T-helper 17 cell (primary cell): ENCODE measurements at places on chromosomes 4 and X.

- no peak for DNase-seq
These were observed 177.7 kb downstream of the RBM46 start for GRCh38 chr4:154958621-154959358.

- DNase-seq, result no peak
These were observed 25.9 kb upstream of the INTU start for GRCh38 chr4:127606823-127607222.

DNA sequence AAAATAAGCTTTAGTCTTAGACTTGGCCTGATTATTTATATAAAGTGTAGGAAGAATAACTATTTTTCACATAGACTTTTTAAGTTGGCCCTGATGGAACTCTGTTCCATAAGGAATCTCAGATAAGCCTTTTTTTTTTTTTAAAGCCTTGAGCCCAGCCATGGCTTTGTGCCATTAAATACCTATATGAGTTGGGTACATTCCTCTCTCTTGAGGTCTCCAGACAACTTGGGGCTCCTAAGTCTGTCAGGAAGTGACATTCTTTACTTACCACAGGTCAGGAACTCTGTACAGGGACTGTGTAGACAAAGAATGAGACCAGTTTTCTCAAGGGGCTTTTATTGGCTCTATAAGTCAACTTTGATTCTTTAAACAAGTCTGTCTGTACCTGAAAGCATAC is 27.1 kb upstream of the IGFBP7 start:
- no peak for DNase-seq

- no peak for DNase-seq
These were observed 62.7 kb upstream of the GPC4 start for GRCh38 chrX:133477986-133478385.

DNA sequence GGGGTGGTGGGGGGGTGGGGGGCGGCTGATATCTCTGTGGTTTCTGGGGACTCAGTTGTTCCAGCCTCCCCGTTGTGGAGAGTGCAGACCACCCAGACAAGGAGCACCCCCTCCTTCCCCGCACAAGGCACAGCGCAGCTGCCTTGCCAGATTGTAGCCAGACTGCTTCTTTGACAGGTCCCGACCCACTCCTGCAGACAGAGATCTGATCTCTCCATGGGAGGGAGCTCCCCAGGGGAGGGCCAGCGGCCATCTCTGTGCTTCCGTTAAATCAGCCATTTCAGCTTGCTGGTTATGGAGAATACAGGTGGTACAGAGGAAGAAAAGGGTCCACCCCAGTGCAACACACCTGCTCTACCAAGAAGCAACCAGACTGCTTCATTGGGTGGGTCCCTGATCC is 80.8 kb downstream of the FGF16 start:
- no peak for DNase-seq

DNA sequence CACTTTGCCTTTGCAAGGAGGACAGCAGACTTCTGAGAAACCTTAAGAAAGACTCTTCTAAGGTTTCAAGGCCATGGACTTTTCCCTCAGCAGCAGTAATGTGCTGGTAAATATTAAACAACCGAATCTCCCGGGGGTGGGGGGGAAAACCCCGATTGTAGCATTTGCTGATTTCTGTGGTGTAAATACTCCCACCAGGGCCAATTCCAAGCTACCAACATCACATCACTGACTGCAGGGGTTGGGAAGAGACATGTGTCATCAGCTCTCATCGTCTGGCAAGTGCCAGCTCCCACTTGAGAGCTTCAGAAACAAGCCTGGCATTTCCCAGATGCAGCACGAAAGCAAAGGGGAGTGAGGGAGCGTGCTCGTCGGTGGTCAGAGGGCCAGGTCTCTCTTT is 101.2 kb downstream of the BCOR start:
- no peak for DNase-seq

- no peak for DNase-seq
These were observed 36.5 kb upstream of the GUCY1B1 start for GRCh38 chr4:155722336-155722735.

GRCh38 chr4:176099314-176099713 is 33.7 kb downstream of the WDR17 start:
- no peak for DNase-seq

GRCh38 chrX:87063642-87064041 is 454.0 kb upstream of the KLHL4 start:
- no peak for DNase-seq

- no peak for DNase-seq
These were observed 23.4 kb downstream of the INTU start for GRCh38 chr4:127656047-127656680.

- peak; percentile 8 for DNase-seq
These were observed 2.1 kb upstream of the CYSLTR1 start for GRCh38 chrX:78329486-78329885.

GRCh38 chr4:63361628-63362027 is 1047.6 kb downstream of the TECRL start:
- DNase-seq, result no peak

GRCh38 chr4:105126311-105127169 is 20.1 kb upstream of the TET2 start:
- DNase-seq, result no peak

DNA sequence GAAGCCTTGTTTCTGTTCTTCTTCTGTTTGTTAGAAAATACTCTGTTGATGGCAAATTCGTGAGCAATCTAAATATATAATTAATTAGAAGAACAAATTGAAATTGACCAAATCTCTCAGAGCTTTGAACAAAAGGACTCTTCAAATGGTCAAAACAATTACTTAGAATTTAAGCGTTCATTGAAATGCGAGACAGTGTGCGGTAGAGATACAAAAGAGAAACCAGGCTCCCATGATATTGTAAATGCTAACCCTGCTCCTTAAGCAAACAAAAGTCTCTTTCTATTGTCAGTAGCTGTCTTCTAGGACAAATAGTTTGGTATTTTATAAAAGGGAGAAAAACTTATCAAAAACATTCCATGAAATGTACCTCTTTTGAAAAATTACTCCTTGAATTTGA is 453.4 kb upstream of the MAGEB2 start:
- no peak for DNase-seq

GRCh38 chrX:112851806-112852205 is 11.2 kb upstream of the AMOT start:
- no peak for DNase-seq

DNA sequence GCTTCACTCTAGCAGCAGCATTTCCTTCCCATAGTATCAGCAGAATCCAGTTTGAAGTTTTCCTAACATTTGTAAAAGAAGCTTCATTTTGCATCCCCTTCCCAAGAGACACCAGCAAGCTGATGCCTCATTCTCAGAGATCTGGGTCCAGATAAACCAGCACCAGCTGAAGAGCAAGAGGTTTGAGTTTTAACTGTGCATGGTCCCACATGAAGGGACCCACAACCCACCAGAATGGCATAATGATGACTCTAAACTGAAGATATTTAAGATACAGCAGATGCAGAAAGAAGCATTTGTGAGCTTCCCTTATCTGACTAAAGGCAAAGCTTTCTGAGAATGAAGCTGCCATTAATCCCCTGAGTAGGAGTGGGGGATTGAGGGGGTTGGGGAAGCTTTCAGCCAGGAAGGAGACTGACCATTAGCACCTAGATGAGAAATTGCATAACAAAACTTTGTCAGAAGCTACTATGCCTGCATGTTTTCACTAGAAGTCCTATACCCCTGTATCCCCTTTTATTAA is 18.6 kb downstream of the NUDT6 start:
- no peak for DNase-seq

DNA sequence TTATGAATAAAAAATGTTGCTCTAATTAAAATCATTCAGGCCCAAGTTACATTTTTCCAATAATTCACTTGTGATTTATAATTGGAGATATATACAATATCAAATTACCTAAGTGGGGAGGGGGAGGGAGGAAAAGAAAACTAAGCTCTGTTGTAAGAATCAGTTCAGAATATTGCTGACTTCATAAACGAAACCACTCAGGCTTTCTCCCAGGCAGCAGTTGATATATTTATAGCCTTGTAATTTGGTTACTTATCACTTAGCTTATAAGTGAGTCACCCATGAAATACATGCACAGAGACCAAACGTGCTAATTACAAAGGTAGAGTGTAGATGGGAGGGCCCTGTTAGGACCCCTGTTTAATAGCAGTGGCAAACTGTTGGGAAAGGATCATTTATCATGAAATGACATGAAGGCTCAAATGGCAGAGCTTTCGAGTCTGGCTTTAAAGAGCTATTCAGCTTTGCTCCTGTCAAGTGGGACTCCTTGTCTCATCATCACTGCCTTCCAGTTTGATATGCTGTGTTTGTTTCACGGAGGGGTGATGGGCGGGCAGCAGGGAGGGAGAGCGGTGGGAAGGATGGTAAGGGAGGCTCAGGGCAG is 105.6 kb upstream of the PGRMC2 start:
- no peak for DNase-seq

- no peak for DNase-seq
These were observed 67.0 kb downstream of the GPC3 start for GRCh38 chrX:133918361-133918771.

- no peak for DNase-seq
These were observed 746 bp downstream of the EDNRA start for GRCh38 chr4:147481577-147482109.

GRCh38 chr4:10023050-10023419 is 1.7 kb upstream of the SLC2A9 start:
- no peak for DNase-seq

DNA sequence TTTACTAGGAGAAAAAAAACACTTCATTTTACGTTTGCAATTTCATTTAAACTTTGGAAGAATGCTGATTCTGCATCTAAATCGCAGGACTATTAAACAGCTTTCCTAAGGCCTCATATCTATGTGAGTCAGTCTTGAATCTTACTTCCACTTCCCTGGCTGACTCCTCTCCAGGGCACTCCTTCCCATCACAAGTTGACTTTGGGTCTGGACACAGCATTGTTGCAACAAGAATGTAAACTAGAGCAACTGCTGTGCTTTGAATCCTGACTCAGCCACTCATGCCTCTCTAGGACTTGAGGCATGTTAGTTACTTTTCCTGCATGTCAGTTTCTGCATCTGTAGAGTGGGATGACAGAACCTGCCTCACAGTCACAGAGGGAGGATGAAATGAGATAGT is 413.8 kb downstream of the FAT4 start:
- DNase-seq, result no peak

DNA sequence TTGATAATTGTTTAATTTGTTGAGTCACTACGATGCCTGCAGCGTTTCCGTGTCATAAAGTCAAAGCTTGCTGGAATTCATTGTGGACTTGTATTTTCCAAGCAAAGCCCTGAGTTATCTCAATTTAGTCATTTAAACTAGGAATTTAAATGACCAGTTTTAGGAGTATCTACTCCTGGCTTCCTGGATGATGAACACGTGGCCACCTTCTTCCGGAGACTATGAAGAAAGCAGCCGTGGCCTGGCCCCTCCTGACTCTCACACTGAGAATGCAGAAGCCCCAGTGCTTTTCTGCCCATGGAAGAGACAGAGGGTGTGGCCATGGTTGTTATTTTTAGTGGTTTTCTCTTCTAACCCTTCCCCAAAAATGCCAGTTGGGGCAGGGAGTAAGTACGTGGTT is 250.7 kb upstream of the GATB start:
- no peak for DNase-seq

DNA sequence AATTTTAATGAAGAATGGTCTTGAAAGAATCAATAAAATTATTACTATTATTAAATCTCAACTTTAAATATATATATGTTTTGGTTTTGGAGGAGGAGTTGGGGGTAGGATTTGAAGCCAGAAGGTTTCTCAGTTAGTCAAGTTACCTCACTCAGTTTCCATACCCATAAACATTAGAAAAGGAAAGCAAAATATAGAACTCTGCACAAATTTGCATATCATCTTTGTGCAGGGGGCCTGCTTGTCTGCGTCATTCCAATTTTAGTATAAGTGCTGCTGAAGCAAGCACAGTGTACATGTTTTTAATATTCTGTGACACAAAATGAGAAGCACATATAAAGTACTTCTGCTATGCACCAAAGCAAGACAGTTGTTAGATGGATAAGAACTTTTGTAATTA is 47.5 kb upstream of the SCRG1 start:
- no peak for DNase-seq

DNA sequence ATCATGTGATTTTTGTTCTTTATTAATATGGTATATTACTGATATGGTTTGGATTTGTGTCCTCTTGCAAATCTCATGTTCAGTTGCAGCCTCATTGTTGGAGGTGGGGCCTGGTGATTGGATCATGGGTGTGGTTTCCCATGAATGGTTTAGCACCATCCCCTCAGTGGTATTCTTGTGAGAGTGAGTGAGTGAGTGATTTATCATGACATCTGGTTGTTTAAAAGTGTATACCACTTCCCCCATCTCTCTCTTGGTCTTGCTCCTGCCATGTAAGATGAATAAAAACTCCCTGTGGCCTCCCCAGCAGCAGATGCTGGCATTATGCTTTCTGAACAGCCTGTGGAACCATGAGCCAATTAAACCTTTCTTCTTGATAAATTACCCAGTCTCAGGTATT is 111.5 kb downstream of the TAB3 start:
- DNase-seq, result no peak
